ENCODE measurements at places on chromosomes 16 and 17.

GRCh38 chr17:35352284-35352683 lies 21.1 kb downstream of the SLFN11 start:
- no peak for DNase-seq

- no peak for DNase-seq
These were observed 7.8 kb upstream of the N4BP1 start for GRCh38 chr16:48617711-48618148.

DNA sequence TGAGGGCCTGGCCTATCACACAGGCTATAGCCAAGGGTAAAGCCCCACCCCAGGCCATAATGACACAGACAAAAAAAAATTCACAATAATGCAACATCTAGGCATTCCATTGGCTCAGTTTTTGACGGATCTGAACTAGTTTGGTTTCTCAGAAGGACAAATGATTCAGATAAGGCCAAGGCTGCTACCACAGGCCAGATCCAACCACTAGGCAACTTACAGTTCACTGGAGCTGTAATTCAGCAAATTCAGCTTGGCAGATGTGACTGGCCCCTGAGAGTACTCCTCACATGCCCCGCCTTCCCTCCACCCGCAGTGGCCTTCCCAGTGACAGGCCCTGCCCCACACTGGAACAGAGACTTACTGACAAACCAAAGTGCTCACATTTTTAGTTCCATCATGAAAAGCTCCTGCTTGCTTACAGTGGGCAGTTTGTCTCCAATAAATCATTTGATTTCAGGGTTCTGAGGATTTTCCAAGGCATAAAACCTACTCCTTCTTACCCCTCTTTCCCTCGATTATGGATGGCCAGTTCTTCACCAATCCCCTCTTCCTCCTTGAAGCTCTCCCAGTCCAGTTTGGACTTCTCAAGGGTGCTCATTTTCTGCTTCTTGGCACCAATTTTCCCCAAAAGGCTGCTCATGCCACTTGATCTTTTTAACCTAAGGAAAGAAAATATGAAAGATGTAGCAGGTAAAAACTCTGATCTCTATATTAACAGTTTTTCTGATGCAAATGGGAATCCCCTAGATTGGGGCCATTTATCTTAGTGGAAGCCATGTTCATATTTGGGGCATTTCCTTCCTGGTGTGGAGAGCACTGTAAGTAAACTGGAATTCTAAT lies 53.3 kb upstream of the BCAR1 start:
- no peak for DNase-seq

DNA sequence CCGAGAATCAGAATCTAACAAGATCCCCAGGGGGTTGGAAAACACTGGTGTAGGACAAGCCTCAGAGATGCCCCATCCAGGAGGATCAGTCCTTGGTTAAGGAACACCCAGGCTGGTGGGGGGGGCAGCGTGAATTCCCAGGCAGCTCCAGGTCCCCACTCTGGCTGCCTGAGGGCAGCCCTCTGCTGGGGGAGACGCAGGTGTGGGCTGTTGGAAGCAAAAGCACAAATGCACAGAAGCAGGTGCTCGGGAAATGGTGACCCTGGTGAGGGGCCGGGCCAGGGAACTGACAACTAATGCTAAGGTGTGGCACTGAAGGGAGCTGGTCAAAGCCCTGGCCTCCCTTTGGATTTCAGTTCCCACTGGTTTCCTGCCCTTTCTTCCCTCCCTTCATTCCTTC lies 140.8 kb upstream of the CDH5 start:
- DNase-seq, result no peak

- DNase-seq, result no peak
These were observed 331.1 kb downstream of the SLC39A11 start for GRCh38 chr17:72761431-72761830.

GRCh38 chr16:13242201-13242600 lies 340.8 kb downstream of the SHISA9 start:
- no peak for DNase-seq

DNA sequence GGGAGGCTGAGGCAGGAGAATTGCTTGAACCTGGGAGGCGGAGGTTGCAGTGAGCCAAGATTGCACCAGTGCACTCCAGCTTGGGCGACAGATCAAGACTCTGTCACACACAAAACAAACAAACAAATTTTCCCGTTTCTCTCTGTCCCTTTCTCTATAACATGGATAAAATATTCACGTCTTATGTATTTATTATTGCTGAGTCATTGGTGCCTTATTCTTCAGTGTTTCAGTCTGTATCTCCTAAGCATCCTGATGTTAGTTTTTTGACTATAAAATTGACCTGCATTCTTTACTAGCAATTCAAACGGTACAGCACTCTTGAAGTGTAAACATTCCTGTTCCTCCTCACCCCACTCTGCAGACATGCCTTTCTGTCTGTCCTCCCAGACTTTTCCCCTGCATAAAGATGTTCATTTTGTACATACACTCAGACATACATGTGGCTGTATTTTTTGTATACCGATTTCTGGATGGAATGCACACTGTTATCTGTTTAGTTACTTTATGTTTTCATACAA lies 16.4 kb downstream of the DHODH start:
- DNase-seq, result no peak
